AG09309 (cell line): ENCODE measurements at places on chromosomes 1 and 21.

GRCh38 chr1:8701794-8702471 lies 115.5 kb downstream of the RERE start:
- DNase-seq = no peak

GRCh38 chr1:100452641-100453040 lies 85.3 kb upstream of the GPR88 start:
- no peak for DNase-seq

- DNase-seq = peak; percentile 90
Measured at GRCh38 chr1:154973344-154974101, 958 bp upstream of the CKS1B start.

DNA sequence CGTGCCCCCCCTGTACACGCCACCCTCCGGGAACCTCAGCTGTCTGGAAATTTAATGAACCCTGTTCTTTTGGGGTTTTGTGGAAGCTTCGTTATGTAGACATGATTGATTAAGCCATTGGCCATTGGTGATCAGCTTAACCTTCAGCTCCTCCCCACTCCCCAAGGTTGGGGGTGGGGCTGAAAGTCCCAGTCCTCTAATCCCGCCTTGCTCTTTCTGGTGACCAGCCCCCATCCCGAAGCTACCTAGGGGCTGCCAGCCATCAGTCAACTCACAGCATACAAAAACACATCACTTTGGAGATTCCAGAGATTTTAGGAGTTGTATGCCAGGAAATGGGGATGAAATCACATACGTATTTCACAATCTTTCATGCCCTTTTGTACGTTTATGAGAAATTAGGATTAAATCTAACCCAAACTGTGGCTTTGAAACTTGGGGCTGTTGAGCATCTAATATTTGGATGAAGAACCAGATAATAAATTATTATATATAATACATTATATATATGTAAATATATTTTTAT lies 52.3 kb downstream of the BACE2 start:
- DNase-seq = no peak

DNA sequence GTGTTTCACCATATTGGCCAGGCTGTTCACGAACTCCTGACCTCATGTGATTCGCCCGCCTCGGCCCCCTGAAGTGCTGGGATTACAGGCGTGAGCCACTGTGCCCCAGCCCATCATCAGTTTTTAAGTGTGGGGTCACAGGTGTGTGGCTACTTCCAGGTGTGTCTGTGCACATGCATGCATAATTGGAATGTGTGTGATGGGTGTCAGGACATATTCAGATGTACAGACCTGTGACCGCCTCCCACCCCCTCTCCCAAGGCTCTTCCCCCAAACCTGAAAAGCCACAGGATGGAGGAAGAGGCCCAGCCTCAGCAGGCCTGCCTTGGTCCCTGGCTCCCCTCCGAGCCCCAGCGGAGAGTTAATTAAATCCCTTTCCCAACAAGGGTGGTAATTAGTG lies 37.3 kb upstream of the CSF3R start:
- no peak for DNase-seq

DNA sequence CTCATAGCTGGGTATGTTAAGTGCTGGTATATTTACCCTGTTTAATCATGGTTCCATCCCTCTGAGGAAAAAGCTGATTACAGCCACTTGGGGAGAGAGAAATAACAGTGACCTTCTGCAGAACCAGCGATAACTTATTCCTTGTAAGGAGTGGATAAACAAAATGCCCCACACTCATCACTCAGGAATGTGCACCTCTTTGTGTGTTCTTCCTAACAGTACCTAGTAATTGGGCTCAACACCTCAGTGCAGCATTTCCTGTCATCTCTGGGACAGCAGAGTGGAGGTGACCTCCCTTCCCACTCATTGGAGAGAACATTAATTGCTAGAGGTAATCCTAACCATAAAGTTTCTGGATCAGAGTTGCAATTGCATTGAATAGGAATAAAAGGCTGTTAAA lies 112.5 kb upstream of the F3 start:
- no peak for DNase-seq

DNA sequence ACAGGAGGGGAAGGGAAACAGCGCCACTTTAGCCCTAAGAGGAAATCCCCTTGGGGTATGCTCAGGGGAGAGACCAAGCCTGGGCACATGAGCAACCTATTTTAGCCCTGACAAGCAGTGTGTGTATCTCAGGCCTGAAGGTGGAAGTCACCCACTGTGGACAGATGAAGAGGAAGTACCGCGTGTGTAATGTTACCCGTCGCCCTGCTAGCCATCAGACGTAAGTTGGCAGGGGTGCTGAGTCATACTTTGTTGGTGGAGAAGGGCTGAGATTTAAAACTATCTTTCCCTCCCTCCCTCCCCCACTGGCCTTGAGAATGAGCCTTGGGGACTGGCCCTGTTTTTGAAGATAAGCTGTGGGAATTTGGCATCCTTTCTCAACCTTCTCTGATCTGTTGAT lies 11.2 kb downstream of the AGO1 start:
- DNase-seq = no peak

- DNase-seq = peak; percentile 99
Measured at GRCh38 chr1:59375321-59376220, 78.7 kb downstream of the FGGY start.

DNA sequence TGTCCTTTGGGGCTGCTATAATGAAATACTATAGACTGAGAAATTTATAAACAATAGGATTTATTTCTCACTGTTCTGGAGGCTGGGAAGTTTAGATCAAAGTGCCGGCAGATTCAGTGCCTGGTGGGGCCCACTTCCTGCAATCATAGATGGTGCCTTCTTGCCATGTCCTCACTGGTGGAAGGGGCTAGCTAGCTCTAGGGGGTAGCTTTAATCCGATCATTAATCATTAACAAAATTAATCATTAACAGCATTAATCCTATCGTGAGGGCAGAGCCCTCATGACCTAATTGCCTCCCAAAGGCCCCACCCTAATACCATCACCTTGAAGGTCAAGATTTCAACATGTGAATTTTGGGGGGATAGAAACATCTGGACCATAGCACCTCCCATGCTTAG lies 124.3 kb downstream of the TRABD2B start:
- no peak for DNase-seq

DNA sequence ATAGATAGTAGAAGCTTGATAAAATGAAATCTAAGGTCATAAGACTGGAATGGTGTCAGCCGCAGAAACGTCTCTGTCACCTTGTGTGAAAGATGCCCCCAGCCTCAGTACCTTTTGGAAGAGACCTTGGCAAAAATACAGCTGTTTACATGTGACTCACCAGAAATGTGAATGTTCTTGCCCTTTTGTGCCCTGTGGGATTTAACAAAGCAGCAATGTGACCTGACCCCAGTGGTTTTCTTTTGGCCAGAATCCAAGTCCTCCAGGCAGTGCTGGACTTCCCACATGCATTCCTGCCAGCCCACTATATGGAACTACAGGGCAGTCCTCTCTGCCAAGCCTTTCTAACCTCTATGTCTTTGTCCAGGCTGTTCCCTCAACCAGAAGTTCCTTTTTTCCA lies 27.2 kb upstream of the LRRC8C start:
- no peak for DNase-seq

- no peak for DNase-seq
Measured at GRCh38 chr1:239772446-239772845, 319.2 kb upstream of the FMN2 start.

DNA sequence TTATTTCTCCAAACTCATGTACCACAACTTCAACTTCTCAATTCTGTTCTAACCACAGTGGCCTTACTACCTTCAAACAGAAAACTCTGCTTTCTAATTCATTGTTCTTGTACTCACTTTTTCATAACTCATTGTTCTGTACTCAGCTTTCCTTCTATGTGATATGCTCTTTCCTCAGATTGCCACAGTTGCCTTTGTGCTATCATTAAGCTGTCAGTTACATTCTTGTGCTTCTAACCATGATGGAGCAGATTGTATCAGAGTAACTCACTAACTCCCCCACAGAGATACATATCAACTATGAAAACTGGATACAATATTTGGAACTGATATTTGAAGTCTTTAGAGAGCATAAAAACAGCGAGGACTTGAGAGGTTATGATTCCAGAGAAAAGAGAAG lies 1213.7 kb downstream of the KCNT2 start:
- DNase-seq = no peak

DNA sequence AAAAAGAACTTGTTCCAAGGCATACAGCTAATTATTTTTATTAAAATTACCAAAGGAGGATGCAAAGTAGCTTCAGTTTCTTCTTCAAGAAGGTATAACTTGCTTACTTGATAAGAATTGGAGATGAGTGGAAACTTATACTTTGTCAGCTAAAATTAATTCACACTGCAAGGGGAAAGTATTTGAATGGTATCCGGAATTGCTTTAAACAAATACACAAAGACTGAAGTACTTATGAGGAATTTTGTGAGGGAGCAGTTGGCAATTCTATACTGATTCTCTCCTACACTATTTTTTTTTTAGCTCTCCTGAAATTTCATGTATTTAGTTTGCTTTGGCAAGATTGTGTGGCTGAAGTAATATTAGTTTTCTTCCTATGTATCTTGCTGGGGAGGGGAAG lies 39.2 kb upstream of the GRIK1 start:
- DNase-seq = no peak

GRCh38 chr1:18783705-18784481 lies 75.6 kb downstream of the TAS1R2 start:
- DNase-seq = no peak

GRCh38 chr21:40846103-40846502 lies 855 bp downstream of the DSCAM start:
- no peak for DNase-seq

DNA sequence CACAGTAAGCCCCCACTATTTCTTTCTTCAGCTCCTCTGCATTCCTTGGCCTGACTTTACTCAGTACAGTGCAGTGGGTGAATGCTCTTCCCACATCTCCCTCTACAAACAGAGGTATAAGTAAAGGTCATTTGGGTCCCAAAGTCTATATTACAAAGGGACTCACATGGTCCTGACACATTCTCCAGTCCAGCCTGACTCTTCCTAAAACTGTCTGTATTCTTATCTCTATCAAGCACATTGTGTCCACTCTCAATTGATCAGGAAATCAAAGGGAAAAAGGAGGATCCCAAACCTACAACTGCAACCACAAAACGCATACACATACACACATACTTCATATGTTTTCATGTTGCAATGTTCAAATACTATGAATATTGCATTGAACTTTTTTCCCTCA lies 49.4 kb downstream of the FRRS1 start:
- no peak for DNase-seq

GRCh38 chr1:239630767-239631166 lies 244.4 kb downstream of the CHRM3 start:
- DNase-seq = no peak

- no peak for DNase-seq
Measured at GRCh38 chr1:48841461-48841860, 64.8 kb upstream of the BEND5 start.

- DNase-seq = no peak
Measured at GRCh38 chr1:212515329-212515760, 82.6 kb downstream of the NENF start.

DNA sequence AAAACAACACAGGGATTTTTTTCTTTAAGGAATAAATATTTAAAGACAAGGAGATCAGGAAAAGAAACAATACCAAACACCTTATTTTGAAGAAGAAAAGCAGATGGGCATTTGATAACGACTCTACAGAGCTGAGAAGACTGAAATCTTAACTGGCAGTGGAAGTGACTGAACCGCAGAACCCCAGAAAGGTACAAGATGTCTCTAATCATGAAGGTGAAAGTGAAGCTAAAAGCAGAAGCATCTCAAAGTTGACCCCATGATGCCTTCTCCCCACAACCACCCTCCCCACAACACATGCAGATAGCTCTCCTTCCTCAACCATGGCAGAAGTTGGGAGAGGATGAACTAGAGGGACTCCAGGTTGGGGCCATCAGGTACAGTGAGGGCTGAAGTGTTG lies 129.6 kb downstream of the ZNF648 start:
- no peak for DNase-seq

- no peak for DNase-seq
Measured at GRCh38 chr1:235093013-235093695, 35.5 kb downstream of the TOMM20 start.

DNA sequence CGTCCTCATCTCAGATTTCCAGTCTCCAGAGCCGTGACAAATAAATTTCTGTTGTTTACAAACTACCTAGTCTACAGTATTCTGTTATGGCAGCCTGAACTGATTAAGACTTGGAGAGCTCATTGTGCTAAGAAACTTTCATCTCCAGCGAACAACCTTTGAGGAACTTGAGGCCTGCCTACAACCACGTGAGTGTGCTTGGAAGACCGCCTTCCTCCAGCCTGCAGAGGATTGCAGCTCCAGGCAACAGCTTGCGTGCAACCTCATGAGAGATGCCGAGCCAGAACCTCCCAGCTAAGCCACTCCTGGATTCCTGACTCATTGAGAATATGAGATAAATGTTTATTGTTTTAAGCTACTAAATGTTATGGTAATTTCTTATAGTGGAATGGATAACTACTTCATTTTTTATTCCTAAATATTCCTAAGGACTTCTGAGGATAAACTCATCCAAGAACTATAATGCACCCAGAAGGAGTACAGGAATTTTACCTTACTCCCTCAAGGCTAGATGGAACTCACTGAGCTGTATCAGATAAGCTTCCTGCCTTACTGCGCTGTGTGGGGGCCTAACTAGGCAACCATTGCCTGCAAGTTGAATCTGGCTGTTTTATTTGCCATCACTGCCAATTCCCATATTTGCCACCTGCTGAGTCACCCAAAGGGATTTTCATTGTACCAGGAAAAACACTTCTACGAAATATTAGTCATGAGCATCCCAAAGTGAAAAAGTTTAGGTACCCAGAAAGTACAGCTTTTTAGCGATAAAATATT lies 17.6 kb downstream of the FAM177B start:
- peak; percentile 97 for DNase-seq

GRCh38 chr1:37651803-37652202 lies 17.1 kb upstream of the RSPO1 start:
- no peak for DNase-seq

GRCh38 chr1:209886219-209886536 lies 51.8 kb upstream of the SYT14 start:
- DNase-seq = no peak

GRCh38 chr1:23895993-23896392 lies 17.2 kb downstream of the CNR2 start:
- DNase-seq = no peak

- DNase-seq = no peak
Measured at GRCh38 chr1:220803401-220804201, 16.9 kb downstream of the MTARC1 start.

GRCh38 chr1:209580577-209580976 lies 2.9 kb upstream of the CAMK1G start:
- no peak for DNase-seq

DNA sequence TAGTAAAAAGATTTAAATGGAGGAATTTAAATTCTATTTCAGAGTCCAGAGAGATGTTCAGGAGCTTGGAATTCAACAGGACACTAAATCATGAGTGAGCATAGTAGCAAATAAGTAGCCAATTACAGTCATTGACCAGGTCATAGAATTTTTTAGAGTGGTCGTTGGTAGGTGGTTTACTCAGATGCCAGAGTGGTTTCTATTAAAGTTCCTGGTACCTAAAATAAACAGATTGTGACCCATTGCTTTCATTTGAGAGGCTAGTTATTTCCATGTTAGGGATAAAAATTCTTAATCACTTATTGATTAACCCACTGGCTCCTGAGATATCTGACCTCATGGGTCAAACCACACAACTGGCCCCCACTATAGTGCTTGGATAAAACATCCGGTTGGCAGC lies 201.3 kb downstream of the ASTN1 start:
- no peak for DNase-seq

- DNase-seq = peak; percentile 52
Measured at GRCh38 chr1:228697207-228698016, 37.9 kb upstream of the RHOU start.
